CD4-positive, alpha-beta T cell treated with Interleukin-17A for 1 hour (primary cell): ENCODE measurements at places on chromosomes 6 and 20.

GRCh38 chr6:138979813-138980668 lies 8.0 kb downstream of the REPS1 start:
- no peak for DNase-seq

- DNase-seq = no peak
Measured at GRCh38 chr6:136037876-136038460, 186.5 kb downstream of the PDE7B start.

GRCh38 chr6:107353773-107354382 lies 105.5 kb downstream of the PDSS2 start:
- no peak for DNase-seq

- no peak for DNase-seq
Measured at GRCh38 chr20:9942736-9943135, 92.1 kb upstream of the ANKEF1 start.

- no peak for DNase-seq
Measured at GRCh38 chr20:15252304-15252703, 914.9 kb upstream of the FLRT3 start.

- DNase-seq = no peak
Measured at GRCh38 chr20:44206132-44206531, 4.4 kb downstream of the OSER1 start.

DNA sequence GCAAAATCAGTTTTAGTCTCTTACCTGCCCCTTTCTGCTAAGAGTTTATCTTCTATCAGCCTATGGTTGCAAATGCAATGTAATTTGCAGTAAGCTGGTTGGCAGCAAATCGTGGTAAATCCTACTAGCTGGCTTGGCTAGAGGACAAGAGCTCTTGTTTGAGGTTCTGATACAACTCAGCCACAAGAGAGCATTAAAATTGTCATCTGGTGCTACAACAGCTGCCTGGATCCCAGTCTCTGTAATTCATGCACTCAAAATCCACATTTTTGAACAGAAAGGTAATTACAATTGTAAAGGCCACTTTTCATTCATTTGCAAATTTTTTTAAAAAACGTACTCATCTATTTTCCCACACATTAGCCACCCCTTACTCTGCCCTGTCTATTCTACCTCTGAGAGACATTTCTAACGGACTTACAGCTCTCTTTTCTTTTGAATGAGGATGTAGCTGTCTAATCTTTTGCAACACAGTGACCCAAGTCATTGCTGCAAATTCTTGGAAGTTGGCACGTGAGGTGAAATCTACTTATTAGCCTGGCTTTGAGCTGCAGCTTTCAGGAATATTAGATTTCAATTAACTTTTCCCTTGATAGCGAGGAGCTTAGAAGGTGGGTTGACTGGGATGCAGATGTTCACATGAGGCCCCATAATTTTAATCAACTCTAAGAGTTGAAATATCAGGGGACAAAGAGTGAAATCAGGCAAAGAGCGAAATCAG lies 54.0 kb upstream of the FAM184A start:
- no peak for DNase-seq

- DNase-seq = no peak
Measured at GRCh38 chr6:63705707-63706106, 70.1 kb downstream of the PHF3 start.

GRCh38 chr20:40812415-40812925 lies 123.4 kb upstream of the MAFB start:
- DNase-seq = no peak

GRCh38 chr6:27863962-27864905 lies 48.0 kb downstream of the OR2B2 start:
- peak; percentile 25 for DNase-seq

DNA sequence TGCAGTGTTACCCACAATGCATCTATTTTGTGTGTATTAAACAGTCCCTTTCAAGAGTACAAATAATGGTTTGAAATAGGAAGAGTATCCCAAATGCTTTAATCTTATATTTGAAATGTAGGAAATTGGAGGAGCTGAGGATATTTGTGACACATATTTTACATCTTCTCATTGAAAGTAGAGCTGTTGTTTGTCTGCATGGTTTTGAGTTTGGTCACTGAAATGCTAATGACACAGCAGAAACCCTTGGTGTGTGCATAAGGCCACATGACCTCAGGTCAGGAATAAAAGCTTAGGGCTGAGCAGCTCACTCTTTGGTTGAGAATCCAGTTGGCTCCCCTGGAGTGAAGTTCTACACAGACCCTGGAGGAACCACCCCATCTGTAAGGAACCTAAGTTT lies 49.8 kb downstream of the TPD52L1 start:
- no peak for DNase-seq

GRCh38 chr20:12394786-12395185 lies 477.1 kb downstream of the BTBD3 start:
- no peak for DNase-seq

GRCh38 chr6:131282365-131282764 lies 147.1 kb downstream of the AKAP7 start:
- DNase-seq = no peak

GRCh38 chr6:168641446-168641845 lies 200.5 kb downstream of the SMOC2 start:
- DNase-seq = no peak

DNA sequence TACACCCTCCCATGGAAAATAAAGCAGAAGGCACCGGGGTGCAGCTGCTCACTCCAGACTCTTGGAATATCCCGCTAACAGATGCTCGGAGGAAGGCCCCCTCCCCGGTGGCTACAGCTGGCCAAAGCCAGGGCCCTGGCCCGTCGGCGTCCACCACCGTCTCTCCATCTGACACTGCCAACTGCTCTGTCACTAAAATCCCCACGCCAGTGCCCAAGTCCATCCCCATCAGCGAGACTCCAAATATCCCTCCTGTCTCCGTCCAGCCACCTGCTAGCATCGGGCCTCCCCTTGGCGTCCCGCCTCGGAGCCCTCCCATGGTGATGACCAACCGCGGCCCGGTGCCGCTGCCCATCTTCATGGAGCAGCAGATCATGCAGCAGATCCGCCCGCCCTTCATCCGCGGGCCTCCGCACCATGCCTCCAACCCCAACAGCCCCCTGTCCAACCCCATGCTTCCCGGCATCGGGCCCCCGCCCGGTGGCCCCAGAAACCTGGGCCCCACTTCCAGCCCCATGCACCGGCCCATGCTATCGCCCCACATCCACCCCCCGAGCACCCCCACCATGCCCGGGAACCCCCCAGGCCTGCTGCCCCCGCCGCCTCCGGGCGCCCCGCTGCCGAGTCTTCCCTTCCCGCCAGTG lies 143.9 kb downstream of the SOBP start:
- DNase-seq = no peak

DNA sequence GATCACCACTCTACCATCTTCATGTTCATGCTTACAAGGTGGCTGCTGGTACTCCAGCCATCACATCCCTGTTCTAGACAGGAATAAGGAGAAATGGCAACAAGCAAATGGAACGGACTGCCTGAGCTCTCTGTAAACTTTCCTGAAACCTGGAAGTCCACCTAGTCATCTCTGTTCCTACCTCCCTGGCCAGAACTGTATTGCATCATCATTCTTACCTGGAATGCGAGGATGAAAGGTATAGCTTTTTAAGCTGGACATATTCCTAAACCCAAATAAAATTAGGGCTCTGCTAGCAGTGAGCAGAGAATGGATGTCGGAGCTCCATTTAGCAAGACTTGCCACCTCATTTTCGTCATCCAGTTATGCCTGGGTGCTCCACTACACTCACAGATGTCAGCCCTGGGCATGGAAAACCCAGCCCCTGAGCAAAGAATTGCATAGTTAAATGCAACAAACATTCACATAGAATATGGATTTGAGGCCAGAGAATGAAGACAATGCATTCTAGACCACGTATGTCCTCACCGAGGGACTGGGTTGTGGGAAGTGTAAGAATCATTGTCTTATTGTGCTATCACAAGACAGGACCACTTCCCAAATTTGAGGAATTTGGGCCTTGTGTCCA lies 214.3 kb upstream of the CDYL start:
- DNase-seq = no peak

DNA sequence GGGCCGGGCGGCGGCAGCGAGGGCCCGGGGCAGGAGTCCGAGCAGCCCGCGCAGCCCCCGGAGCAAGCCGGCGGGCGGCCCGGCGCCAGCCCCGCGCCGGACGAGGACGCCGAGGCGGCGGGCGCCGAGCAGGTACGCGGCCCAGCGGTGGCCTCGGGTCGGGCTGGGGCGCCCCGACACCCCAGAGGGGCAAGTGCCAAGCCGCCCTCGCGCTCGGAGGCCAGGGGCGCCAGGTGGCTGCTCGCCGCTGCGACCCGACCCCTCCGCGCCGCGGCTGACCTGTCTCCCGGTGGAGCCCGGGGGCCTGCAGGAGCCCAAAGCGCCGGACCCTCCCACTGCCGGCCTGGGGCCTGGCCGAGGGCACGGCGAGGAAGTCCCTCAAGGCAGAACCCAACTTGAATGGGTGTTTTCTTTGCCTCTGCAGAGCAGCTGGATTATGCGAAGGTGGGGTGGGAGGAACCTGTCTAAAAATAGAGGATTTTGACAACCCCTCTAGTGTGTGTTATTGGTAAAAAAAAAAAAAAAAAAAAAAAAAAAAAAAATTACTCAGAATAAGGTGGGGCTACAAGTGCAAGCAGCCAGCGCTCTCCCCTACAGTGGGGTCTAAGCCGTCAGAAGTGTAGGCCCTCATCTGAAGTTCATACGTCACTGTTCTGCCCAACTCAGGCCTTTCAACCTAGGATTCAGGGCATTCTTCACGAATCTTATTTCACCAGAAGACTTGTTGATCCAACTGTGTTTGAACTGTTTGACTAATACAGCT lies 609 bp downstream of the OGFRL1 start:
- DNase-seq = peak; percentile 20

DNA sequence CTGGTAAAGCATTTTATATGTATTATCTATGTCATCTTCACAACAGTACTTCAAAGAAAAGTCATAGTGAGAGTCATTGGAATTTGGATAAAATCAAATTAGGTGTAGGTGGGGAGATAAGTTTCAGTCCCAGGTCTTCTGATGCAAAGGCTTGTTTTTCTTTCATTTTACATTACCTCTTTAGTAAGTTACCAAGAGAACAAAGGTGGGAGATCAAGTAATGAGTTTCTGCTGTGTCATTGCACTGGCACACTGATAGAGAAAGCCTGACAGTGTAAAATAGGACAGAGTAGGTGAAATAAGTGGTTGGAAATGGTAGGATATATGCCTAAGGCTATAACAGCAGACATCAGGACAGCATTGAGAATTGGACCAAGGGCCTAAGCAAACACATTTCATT lies 250.4 kb downstream of the NKAIN2 start:
- DNase-seq = no peak

- no peak for DNase-seq
Measured at GRCh38 chr20:32943490-32944052, 60.7 kb downstream of the SUN5 start.

DNA sequence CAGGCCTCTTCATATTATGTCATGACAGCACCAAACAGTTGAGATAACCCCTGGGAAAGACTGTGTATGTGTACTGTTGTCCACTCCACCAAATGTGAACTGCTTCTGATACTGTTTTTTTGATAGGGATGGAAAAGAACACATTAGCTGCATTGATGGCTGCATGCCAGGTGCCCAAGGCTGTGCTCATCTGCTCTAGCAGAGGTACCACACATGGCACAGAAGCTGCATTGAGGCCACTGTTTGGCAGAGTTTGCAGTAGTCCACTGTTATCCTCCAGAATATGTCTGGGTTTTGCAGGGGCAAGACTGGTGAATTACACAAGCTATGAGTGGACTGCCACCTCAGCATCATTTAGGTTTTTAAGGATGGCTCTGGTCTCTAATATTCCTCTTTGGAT lies 28.2 kb upstream of the ELMO2 start:
- no peak for DNase-seq

DNA sequence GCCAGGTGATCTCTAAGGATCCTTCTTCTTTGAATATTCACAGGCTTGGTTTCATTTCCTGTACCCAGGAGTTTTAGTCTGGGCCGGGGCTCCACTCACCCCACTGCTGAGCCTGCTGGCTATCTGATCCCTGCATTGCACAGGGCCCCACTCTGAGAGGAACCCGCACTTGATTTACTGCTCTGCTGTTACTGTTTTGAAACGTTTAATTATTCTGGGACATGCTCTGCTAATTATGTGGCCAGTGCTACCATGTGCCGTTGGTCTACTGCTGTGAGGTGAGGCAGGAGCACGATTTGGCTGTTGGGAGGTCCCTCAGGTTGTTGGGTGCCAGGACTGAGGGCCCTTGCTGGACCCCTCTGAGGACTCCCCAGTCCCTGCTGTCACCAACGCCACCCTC lies 108.7 kb upstream of the SIRPA start:
- no peak for DNase-seq

GRCh38 chr6:11964729-11965335 lies 47.3 kb upstream of the HIVEP1 start:
- DNase-seq = no peak
